Chondrocyte (in vitro differentiated cells): ENCODE measurements at places on chromosomes 6 and 20. TPM values are rescaled to one million over a fixed set of nuclear protein-coding genes. Genes with fewer than 3 reads are reported as not detected.

DNA sequence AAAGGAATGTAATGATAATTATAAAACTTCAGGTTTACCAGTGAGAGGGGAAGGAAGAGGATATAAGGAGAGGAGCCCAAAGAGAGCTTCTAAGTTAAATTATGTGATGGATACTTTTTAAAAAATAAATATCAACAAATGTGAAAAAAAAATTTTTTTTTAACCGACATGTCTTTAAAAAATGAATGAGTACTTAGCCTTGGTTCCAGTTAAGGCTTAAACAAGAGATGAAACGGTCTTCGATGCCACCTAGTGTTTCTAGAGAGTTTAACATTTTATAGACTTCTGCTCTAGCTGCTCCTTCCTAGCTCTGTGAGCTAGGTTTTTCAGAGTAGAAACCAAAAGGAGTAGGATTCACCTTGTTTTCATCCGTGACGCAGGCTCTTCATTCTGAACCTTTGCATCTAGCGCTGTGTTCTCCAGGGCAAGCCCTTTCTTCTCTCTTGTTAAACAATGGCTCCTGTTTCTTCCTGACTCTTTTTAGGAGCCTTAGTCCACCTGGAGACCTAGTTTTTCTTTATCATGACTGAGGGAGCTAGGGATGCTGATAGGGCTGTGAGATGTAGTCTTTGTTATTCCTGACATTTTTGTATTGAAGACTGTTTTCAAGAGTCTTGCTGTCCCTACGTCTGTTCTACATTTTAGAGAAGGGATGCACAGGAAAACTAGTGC is 42.4 kb upstream of the GNRH2 start:
- no peak for DNase-seq

DNA sequence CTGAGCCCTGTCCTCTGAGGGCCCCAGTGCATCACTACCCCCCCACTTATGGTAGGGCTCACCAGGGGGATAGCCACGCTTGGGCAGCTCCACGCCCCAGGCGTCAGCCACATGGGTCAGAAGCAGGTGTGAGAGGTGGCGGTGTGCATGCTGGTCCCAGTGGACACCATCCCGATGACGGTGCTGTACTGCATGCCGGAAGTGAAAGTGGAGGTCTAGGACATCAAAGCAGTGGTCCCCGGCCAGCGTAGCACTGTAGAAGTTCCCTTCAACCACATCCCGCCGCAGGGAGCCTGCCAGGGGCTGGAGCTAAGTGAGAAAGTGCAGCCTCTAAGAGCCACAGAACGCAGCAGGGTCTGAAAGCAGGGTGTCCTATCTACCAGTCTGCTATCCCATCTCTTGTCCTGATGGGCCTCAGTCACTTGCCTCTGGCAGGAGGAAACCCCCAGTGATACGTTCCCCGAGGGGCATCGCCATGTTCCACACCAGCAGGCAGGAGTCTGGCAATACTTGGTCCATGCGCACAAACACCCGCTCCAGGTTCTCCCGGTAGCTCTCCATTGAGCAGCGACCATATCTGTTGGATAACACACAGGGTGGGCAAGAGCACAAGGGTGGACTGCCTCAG is 2.2 kb downstream of the PCED1A start:
- no peak for DNase-seq

The PNPLA1 gene
- not detected in 3 replicates for total RNA-seq

DNA sequence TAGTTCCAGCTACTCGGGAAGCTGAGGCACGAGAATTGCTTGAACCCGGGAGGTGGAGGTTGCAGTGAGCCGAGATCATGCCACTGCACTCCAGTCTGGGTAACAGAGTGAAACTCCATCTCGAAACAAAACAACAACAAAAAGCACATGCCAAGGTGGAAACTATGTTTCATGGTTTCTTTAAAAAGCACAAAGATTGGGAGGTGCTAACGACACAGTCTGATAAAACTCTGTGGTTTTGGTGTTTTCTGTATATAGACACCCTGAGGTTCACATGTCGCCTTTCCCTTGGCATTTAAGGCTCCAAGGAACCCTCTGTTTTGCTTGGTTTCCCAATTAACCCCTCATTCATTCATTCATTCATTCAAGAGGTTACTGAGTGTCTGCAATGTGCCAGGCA is 253.4 kb upstream of the SULF2 start:
- no peak for DNase-seq

The GTSF1L gene
- total RNA-seq, result not detected in 3 replicates

DNA sequence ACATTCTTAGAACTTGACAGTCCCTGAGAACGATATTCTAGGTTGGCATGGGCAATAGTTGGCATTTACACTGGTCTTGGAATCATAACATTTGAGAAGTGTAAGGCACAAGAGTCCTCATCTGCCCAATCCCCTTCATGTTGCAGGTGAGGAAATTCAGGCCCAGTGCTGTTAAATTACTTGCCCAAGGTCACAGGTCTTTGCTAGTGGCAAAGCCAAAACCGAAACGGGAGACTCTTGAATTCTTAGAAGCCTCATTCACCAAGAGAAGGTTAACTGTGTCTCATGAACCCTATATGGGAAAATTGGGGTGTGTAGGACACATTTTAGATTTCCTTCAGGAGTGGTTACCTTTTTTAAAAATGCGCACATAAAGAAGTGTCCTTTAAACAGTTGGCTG is 7.2 kb downstream of the E2F3 start:
- DNase-seq, result no peak

The SMOC2 gene
- total RNA-seq, result 56.3 to 148 TPM (median 145 TPM) in 3 replicates

DNA sequence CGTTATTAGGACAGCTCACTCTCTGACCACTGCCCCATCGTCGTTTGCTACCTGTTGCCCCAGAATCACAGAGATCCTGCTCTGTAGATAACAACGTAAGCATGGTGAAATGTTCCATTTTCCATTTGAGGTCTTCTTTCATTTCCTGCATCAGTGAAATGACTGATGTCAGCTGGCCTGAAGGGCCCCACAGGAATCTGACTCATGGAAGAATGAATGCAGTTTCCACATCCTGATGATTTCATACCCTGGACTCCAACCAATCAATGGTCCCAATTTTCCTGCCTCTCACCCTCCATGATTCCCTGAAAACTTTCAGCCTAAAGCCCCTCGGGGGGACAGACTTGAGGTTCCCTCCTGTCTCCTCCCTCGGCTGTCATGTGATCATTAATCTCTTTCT is 394.4 kb upstream of the CDH4 start:
- DNase-seq, result no peak

GRCh38 chr20:11553603-11554002 is 364.1 kb upstream of the BTBD3 start:
- no peak for DNase-seq

DNA sequence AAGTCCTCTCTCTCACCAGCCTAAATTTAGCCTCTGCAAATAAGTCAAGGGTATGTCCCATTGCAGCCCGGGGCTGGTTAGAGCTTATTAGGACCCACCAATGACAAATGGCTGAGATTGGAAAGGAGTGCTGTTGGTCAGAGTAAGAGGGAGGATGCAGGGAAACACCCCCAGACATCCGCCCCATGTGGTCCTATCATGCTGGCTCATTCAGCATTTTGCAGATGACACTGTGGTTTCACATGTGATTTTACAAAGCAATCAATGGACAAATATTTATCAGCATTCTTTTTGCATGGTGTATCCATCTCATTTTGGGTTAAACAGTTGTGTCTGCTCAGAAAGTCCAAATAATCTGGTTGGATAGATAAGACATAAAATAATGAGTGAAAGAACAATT is 152.2 kb upstream of the EXOC2 start:
- DNase-seq, result no peak

- DNase-seq, result no peak
Observed at GRCh38 chr6:33771146-33772081, 17.5 kb downstream of the LEMD2 start.

GRCh38 chr20:33490023-33490933 is at the start of gene CBFA2T2:
Gene CBFA2T2, plus strand, starts transcription at chr20:33490096. Its CDS starts 172 bp downstream, at chr20:33490268.
- no peak for DNase-seq

The CAPN11 gene
- total RNA-seq, result 0.07 TPM in 1 of 3 replicates, not detected in the others

GRCh38 chr6:93036835-93037234 is 382.5 kb downstream of the EPHA7 start:
- no peak for DNase-seq

The MLN gene
- total RNA-seq, result not detected in 3 replicates

- no peak for DNase-seq
Observed at GRCh38 chr20:63009988-63010769, 3.4 kb upstream of the BHLHE23 start.

- DNase-seq, result no peak
Observed at GRCh38 chr20:30288346-30288745, 969.1 kb upstream of the DEFB115 start.

DNA sequence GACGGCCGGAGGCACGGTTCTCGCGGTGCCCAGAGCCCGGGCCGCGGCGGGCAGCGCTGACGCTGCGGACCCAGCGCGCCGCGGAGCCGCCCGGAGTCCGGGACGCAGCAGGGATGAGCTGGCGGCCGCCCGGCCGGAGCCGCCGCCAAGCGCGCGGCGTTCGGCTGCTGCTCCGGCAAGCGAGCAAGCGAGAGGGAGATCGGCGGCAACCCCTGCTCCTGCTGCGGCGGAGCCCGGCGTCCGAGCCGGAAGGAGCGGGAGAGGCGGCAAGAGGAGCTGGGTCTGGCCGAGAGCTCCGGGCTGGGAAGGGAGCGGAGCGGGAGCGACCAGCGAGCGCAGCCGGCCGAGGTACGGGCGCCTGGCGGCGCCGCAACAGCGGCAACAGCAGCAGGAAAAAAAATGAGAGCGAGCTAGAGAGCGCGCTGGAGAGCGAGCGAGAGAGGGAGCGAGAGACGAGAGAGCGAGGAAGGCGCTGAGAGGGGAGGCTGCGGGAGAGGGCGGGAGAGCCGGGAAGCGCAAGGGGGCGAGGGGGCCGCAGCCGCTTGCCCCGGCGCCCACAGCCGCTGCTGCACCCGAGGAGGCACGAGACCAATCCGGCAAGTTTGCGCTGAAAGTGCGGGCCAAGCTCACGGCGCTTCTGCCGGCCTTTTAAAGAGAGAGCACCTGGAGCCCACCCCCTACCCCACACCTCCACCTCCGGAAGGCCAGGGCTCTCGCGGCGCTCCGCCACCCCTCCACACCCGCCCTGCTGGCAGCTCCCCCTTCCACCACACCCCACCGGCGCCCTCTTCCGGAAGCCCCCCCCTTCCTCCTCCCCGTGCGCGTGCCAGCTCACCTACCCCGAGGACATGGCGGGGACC is 496 bp downstream of the GRM4 start:
- DNase-seq, result peak; percentile 88

The PLAGL2 gene
- total RNA-seq, result 9.1 to 16.9 TPM (median 16.4 TPM) in 3 replicates

GRCh38 chr6:13294499-13295069 is 33.8 kb downstream of the TBC1D7 start:
- DNase-seq, result no peak

- no peak for DNase-seq
Observed at GRCh38 chr6:12729467-12729866, 12.9 kb downstream of the PHACTR1 start.

The HS3ST5 gene
- total RNA-seq, result 0.05 to 0.63 TPM (median 0.10 TPM) in 3 replicates

DNA sequence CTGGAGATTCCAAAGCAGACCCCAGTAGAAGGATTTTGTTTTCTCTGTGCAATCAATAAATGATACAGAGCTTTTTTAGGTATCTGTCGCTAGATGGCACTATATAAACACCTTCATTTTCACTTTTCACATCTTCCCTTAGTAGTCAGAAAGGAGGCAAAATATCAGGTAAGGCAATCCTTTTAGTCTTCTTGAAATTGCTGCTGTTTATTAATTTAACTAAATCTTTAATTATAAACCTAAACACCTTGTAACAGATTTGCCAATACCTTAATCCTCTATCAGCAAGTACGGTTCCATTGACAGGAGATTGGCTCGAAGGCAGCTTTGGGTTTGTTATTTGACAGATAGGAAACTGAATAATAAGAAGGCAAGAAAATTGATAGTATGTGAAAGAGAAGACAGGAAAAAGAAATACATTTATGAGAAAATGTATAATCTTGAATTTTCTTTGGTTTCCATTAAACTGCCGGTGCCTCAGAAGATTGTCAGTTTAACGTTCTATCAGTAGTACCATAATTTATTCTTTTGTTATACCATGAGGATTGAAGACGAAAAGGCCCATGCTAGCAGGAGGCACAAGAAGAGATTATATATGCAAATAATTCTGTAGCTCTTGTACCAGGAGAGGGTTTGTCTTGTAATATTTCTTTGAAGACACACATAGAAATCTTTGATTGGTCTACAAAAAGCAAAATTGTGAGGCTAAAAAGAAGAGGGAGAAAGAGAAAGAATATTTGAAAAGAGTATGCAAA is 23.5 kb upstream of the IBTK start:
- DNase-seq, result no peak

The FRS3 gene
- 3.0 to 3.8 TPM (median 3.3 TPM) in 3 replicates for total RNA-seq

- DNase-seq, result no peak
Observed at GRCh38 chr20:10800288-10800687, 126.5 kb upstream of the JAG1 start.

- no peak for DNase-seq
Observed at GRCh38 chr6:151376440-151376839, 14.9 kb downstream of the ZBTB2 start.

DNA sequence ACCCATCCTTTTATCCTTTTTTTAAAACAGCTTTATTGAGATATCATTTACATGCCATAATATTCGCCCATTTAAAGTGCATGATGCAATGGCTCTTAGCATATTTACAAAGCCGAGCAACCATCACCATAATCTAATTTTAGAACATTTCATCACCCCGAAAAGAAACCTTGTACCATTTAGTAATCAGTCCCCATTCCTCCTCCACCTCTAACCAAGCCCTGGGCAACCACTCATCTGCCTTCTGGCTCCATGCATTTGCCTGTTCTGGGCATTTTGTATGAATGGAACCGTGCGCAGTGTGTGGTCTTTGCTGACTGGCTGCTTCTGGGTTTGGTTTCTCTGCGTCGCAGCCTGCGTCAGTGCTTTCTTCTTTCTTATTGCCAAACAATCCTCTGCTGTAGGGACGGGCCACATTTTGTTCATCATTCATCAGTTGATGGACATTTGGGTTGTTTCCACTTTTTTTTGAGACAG is 10.2 kb upstream of the EEF1A2 start:
- no peak for DNase-seq

DNA sequence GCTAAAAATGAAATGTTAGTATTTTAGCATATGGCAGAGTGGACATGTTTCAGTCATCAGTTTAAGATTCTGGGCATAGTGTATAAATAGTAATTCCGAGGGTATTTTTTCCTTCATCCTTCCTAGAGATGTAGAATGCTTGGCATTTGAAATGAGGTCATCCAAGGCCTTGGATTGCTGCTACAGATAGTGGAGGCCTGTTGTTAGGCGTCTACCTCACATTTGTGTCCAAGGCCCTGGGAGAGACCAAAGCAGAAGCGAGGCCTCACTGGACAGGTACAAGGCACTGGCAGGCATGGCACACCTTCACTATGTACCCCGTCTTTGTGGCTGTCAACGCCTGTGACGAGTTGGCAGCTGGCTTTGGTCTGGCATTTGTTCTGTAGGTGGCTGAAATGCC is 58.0 kb downstream of the DTD1 start:
- no peak for DNase-seq

GRCh38 chr6:87122477-87122876 is 27.6 kb upstream of the CGA start:
- no peak for DNase-seq

DNA sequence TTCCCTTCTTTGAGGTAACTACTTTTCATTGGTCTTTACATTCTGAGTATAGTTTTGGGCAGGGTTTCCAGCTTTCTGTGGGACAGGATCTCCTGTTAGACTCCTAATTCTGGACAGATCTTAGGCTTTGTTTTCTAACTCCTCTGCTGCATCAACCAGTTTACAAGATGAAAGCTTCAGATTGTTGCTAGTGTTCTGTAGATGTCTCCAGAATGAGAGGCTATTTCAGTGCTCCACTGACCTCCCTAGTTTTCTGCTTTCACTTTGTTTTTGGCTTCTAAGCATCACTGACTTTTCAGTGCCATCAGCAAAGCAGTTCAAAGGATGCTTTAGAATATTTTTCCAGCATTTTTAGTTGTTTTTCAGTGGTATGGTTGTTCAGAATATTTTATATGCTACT is 101.4 kb downstream of the LIN28B start:
- DNase-seq, result no peak

The RGS17 gene
- 1.5 to 2.2 TPM (median 1.8 TPM) in 3 replicates for total RNA-seq

GRCh38 chr20:62104234-62104789 is 18.0 kb upstream of the LSM14B start:
- DNase-seq, result no peak
